ENCODE measurements at places on chromosomes 3 and 15.

- no peak for DNase-seq
Observed at GRCh38 chr15:83843471-83843871, 189.5 kb downstream of the ADAMTSL3 start.

- no peak for DNase-seq
Observed at GRCh38 chr15:77864211-77865105, 213.1 kb downstream of the TBC1D2B start.

DNA sequence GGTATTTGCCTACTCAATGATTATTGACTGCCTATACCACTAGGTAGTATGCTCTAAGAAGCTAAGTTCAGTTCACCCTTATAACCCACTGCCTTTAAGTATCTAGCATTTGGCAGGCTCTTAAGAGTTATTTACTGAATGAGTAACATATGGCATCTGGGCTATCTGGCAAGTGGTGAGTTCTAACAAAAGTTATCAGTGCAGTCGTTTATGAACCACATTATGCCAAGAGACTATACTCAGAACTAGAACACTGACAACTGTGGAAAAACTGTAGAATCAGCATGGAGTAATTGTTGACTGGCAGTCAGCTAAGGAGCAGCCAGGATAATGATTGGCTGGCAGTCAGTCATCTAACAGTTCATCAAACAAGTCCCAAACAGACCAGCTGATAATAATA lies 25.8 kb downstream of the RAF1 start:
- DNase-seq: no peak

DNA sequence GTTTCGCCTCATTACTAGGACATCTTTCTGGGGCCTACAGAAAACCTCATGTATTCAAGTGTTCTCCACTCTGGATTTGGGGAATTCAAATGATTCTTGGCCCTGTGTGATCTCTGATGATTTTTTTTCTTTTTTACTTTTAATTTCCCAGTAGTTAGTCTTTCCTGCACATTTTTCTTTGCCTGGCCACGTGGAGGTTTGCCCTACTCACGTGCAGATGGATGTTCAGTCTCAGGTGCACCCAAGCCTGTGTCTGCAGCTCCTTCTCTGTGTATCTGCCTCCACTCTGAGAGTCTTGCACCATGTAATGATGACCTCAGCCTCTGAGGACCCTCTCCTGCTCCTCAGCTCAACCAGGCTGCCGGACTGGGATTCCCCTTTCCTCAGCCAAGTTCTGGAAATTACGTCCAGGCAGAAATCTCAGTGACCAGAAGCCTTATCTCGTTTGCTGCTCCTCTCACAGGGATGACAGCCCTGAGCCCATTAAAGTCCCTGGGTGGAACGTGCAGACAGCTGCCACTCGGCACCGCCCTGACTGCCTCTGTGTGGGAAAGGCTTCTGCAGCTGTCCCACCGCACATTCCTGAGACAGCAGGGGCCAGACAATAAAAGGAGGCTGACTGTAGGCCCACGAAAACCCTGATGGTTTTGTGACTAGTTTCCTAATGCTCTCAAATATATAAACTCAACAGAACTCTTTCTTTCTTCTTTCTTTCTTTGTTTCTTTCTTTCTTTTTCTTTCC lies 31.4 kb upstream of the GABRB3 start:
- no peak for DNase-seq

DNA sequence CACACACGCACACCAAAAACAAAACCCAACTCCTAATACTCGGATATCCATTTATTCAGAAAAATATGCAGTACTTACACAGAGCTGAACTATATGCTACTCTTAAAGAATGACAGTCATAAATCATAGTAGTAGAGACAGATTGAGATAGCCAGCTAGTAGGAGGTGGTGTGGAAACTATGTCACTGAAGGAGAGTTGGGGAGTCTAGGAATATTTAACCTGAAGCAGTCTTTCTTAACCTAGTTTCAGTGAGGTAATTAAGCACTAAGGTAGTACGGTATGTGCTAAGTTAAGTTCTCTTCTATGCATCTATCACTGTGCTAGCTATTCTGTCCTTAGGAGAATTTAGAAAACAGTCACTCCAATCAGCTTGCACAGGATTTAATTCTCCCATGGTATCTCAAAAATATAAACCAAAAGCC lies 54.2 kb downstream of the ANKRD28 start:
- no peak for DNase-seq

DNA sequence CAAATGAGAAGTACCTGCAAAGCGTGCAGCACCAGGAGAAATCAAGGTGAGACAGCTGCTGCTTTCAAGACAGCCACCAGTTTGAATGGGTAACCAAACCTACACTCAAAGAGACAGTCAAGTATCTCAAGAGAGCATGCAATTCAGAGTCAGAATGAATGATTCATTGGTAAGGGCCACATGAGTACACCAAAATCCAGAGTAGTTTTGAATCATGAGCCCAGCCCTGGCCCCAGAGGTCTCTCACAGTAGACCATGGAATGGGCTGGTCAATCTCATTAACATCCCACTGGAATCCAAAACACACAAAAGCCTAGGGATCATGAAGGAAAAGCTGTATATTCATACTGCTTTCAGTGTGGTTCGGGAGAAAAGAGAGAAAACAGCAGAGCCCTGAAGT lies 242.8 kb downstream of the TBL1XR1 start:
- no peak for DNase-seq

GRCh38 chr3:110576960-110577359 lies 494.7 kb upstream of the NECTIN3 start:
- no peak for DNase-seq

DNA sequence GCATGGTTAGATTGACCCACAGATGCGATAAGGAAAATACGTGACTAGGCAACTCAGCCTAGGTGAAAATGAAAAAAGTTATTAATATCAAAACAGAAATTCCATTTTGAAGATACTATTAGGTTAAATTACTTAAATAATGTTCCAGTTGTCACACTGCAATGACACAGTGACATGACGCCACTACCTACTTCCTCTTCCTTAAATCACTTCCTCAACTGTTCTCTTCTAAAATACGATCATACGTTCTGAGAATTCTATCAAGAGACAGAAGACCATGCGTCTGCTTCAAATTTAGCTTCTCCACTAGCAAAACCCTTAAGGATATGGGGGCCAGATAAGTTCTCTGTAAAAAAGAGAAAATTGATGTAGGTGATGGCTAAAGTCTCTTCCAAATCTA lies 18.2 kb downstream of the CMTM6 start:
- DNase-seq: no peak

DNA sequence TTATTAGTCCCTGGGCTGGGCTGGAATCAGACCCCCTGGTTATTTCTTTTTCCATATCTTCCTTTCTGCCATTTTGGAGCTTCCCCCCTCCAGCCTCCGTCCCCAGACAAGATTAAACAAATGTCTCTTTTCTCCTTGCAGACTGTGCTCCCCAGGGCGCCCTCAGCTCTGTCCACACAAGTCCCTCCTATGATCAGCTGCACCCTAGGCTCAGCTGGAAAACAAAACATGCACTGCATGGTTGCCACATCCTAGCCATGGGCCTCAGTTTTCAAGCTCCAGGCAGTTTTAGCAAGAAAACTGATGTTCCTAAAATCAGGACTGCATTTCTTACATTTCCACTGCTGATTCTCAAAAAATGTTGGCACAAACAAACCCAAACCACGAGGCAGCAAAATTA lies 23.5 kb upstream of the RFTN1 start:
- DNase-seq: no peak

DNA sequence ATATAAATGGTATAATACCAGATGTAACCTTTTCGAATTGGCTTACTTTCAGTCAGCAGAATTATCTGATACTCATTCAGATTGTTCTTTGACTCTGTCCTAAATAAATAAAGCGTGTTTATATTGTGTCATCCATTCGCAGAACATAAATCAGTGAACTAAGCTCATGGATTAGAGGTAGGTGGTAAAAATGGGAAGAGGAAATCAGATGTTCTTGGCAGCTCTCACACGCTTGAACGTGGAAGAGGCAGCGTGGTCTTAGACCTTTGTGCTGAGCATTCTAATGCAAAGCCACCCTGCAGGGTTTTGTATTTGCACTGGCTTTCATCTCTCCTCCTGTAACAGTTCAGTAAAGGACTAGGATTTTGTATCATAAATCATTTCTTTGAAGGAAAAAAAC lies 441.4 kb downstream of the GABRG3 start:
- no peak for DNase-seq

- no peak for DNase-seq
Observed at GRCh38 chr3:113231827-113232253, 20.5 kb downstream of the BOC start.

- DNase-seq: no peak
Observed at GRCh38 chr3:176376531-176376930, 820.8 kb downstream of the TBL1XR1 start.

DNA sequence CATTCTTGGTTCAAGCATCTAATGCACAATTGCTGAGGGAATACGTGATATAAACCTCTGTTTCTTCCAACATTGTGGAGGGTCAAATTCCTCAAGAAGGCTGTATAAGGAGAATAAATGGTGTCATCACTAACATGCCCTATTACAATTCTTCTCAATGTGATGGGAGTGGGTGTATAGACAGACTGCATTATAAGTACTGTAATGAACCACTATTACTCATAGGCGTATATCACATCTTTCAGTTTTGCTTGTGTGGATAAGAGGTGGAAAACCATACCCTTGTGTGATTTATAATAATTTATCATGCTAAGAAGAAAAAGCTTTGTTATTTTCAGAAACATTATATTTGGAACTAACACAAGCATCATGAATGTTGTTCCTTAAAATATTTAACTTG lies 35.3 kb upstream of the BBX start:
- no peak for DNase-seq

DNA sequence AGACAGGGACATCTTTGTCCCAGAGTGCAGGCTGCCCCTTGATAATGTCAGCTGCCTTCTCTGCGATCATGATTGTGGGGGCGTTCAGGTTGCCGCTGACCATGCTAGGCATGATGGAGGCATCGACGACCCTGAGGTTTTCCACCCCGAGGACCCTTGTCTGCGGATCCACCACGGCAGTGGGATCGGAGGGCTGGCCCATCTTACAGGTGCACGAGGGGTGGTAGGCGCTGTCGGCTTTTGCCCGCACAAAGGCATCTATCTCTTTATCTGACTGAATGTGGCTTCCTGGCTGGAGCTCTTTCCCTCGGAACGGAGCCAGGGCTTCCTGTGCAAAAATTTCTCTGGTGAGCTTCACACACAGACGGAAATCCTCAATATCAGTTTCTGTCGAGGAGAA lies 28.4 kb downstream of the CHDH start:
- DNase-seq: no peak

DNA sequence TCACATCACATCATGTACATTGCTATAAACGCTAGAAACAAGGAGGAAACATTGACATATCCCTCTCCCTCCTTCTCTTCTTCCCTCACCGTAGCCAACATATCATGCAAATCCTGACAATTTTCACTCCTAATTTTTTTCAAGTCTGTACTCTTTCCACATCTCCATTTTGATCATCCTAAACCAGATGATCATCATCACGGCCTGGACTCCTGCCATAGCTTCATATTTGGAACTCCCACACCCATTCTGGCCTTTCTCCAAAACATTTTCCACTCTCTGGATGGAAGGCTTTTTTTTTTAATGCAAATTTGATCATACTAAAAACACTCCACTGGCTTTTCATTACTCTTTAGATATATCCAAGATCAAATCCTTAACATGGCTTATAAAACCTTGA lies 248.0 kb upstream of the CNTN3 start:
- no peak for DNase-seq

GRCh38 chr15:34512628-34513027 lies 70.8 kb downstream of the GOLGA8B start:
- no peak for DNase-seq

DNA sequence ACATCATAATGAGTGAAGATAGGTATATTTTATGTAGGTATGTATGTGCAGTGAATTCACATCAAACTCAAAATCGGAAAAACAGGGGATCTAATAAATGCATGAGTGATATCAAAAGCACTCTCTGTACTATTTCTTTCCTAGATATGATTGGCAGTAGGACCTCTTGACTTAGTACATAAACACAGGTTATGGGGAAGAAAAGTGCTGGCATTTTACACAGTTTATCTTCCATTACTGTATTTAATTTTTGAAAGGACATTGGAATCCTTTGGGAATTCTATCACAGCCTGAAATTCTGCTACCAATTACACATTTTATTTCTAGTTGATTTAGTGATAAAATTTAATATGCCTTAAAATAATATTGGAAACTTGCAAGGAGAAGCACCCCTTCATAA lies 470.5 kb upstream of the ONECUT1 start:
- DNase-seq: no peak

DNA sequence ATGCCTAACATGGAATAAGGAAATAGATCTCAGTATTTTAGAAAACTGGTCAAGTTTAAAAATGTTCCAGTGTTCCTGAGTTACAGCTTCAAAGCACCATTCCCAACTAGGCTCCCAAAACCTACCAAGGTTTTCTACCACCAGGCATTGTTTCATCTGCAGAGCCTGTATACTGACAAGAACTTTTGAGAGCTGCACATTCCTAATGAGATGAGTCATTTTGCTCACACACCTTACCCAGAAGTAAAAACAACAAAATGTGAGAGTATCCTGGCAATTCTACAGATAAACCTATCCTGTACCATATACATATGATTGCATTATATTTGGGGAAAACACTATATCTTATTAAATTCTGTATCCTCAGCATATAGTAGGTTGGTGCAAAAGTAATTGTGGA lies 90.7 kb downstream of the ATP8B4 start:
- DNase-seq: no peak

GRCh38 chr3:140736863-140737460 lies 59.1 kb downstream of the TRIM42 start:
- DNase-seq: no peak

DNA sequence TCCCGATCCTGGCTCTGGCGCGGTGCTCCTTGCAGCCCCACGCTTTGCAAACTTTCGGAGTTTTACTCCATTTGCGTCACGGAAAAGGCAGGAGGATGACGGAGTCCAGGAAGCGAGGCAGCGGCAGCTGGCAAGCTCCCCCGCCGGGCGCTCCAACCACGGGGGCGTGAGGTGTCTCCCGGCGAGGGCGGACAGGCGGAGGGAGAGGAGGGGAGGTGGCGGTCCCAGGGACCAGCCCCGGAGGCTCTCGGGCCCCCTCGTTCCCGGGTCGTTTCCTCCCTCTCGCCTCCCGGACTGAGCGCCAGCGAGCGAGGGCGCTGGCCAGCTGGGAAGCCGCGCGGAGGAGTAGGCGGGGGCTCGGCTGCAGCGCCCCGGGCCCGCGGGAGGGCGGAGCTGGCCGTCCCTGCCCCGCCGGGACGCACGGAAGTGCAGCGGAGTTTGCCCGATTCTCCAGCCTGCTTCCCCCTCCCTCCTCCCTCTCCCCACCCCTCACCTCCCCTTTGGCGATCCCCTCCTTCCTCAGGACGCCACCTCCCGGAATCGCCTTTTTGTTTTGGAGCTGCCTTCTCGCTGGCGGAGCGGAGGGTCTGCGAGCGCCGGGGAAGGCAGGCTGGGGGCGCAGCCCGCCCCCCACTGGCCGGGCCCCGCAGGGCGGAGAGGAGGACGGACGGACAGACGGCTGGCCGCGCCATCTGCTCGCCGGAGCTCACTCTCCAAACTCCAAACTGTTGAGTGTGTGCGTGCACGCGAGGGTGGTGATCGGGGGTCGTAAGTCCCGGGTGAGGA lies at the start of gene SNX33:
TSS of gene SNX33 (plus strand) at position 543 of the 786 bp plus-strand sequence. CDS start 1,191 bp downstream, outside the sequence.
- DNase-seq: no peak
